ENCODE measurements at places on chromosomes 5 and 9. TPM values are rescaled to one million over a fixed set of nuclear protein-coding genes. Genes with fewer than 3 reads are reported as not detected.

MARCOL gene
- total RNA-seq: not detected

CLIC3 gene
- not detected for total RNA-seq

HOMER1 gene
- 7.2 TPM for total RNA-seq

LPCAT1 gene
- 39.9 TPM for total RNA-seq

KLF4 gene
- total RNA-seq: 113 TPM

QRFP gene
- total RNA-seq: not detected

TRAF1 gene
- total RNA-seq: 7.1 TPM

TMEM8B gene
- total RNA-seq: 29.9 TPM

- no peak overlapping the region for H3K4me3 ChIP-seq
- DNase-seq: peak; percentile 76
- no peaks in the 10 kb centered on the region for H3K4me1 ChIP-seq
- H3K27me3 ChIP-seq: peaks cover 47% of the 10 kb centered on the region
Observed at GRCh38 chr5:132027027-132027426, 15.6 kb upstream of the ACSL6 start.

GRCh38 chr5:97087138-97087537 is 55.3 kb downstream of the LIX1 start:
- H3K36me3 ChIP-seq: no peaks in the 10 kb centered on the region
- H3K4me3 ChIP-seq: no peak overlapping the region
- no peak overlapping the region for H3K27ac ChIP-seq
- H3K27me3 ChIP-seq: peaks cover 29% of the 10 kb centered on the region

DNA sequence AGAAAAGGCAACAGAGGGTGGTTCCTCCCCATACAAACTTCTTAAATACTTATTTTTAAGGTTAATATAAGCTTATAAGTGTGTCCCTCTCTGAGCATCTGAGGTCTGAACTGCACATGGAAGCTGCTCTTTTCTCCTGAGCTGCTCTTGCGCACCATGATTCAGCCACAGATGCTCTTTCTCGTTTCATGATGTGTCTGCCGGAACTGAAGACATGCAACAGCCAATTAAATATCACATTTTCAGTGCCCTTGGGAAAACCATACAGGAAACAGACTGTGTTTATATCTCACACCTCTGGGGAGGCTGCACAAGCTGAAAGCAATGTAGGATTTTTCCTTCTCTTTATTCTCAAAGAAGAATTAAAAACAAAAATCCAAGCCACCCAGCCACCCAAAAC is 96.8 kb upstream of the NREP start:
- H3K27me3 ChIP-seq: no peaks in the 10 kb centered on the region
- no peak for DNase-seq
- peaks cover 3% of the 10 kb centered on the region for H3K36me3 ChIP-seq

GRCh38 chr9:35732185-35732799 is at the start of the genes CREB3 and TLN1:
Gene CREB3, plus strand, starts transcription at chr9:35732666. Its CDS starts 107 bp downstream, at chr9:35732773.
Gene TLN1, minus strand, starts transcription at chr9:35732195. Its CDS starts 6,501 bp downstream, at chr9:35725694.
- peaks cover 16% of the 10 kb centered on the region for H3K36me3 ChIP-seq
- no peak within 1 kb of the TSS for H3K4me3 ChIP-seq
- H3K27ac ChIP-seq: no peak within 1 kb of the TSS
- H3K4me1 ChIP-seq: peaks cover 36% of the 10 kb centered on the region
- H3K27me3 ChIP-seq: no peaks in the 10 kb centered on the region

GRCh38 chr9:14687042-14687719 is 6.1 kb downstream of the ZDHHC21 start:
- DNase-seq: no peak
- H3K4me1 ChIP-seq: peaks cover 25% of the 10 kb centered on the region
- peaks cover 18% of the 10 kb centered on the region for H3K36me3 ChIP-seq
- no peaks in the 10 kb centered on the region for H3K27me3 ChIP-seq

GRCh38 chr5:57937501-57938173 is 455.0 kb upstream of the ACTBL2 start:
- no peak for DNase-seq
- H3K4me3 ChIP-seq: no peak overlapping the region
- H3K4me1 ChIP-seq: peaks cover 6% of the 10 kb centered on the region

DNA sequence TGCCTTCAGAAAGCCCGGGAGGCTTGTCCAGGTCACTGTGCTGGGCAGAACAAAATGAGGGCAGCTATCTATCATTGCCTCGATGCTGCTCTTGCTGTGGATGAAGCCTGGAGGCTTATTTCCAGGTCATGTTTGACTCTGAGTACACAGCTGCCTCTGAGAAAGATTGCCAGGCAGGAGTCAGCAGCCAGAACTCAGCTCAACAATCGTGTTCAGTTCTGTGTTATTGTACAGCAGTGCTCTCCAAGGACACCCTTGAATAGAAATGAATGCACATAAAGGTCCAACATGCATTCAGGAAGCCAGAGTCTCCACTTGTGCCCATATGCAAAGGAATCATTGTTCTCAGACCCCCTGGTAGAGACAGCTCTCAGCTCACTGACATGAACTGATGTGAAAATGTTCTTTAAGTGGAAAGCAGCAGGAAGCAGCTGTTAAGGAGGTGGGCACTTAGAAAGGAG is 61.7 kb upstream of the ZFR start:
- no peak for DNase-seq
- peak overlapping the region; percentile 93 for H3K27ac ChIP-seq
- H3K4me1 ChIP-seq: peaks cover 55% of the 10 kb centered on the region
- peaks cover 4% of the 10 kb centered on the region for H3K27me3 ChIP-seq
- H3K36me3 ChIP-seq: no peaks in the 10 kb centered on the region

DNA sequence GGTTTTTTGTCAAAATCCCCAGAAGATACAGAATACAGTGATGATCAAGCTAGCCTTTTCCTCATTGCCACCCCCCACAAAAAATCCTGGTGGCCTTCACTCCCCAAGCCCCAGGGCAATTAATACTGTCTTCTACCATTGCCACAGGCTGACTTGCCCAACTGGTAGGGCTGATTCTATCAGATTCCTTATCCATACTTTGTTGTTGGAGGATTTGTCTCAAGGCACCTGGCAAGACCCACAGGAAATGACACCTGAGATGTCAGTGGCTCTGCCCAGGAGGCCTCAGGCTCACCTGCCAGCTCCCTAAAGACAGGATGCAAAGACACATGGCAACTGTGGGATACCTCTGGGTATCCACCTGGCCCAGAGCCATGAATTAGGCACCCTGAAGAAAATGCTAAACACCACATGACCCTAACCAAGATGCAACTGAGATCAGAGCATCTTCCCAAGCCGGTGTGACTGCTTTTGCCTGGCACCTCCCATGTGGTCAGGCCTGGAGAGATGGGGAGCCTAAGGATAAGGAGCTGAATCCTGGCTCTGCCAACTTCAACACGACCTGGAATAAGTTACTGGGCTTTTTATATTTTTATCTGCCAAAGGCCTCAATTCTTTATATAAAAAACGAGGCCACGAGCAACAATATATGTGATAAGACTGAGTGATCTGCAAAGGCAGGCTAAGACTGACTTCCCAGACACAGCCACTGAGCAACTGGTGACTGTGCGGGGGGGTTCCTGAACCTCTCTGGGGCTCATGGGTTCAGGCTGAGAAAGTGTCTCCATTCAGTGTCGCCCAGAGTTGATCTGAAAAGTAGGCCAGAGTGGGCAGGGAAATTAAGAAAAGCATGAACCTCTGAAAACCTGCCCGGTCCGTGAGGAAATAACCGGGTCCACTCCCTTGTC is 944 bp downstream of the ATOX1 start:
- peak overlapping the region; percentile 94 for H3K27ac ChIP-seq
- no peak for DNase-seq
- H3K36me3 ChIP-seq: peaks cover 10% of the 10 kb centered on the region
- no peaks in the 10 kb centered on the region for H3K27me3 ChIP-seq
